ENCODE measurements at places on chromosomes 3 and 15.

- no peak for DNase-seq
These were observed 12.5 kb upstream of the ISL2 start for GRCh38 chr15:76324066-76324465.

- DNase-seq, result no peak
These were observed 80.7 kb upstream of the DLG1 start for GRCh38 chr3:197378985-197379718.

DNA sequence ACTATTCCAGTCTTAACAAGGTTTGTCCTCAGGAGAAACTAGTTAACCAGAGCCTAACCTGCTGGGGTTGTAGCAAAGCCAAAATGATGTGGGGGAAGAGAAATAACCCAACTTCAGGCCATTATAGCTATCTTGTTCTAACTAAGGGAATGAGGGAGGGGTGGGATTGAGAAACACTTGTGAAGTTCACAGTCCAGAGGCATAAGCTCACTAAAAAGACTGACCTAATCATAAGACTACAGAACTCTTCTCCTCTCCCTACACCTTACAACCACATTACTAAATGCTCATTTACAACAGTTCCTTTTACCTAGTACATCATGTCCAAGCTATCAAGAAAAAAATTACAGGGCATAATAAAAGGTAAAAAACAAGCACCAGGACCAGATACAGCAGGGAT is 52.8 kb downstream of the UBE3A start:
- no peak for DNase-seq

DNA sequence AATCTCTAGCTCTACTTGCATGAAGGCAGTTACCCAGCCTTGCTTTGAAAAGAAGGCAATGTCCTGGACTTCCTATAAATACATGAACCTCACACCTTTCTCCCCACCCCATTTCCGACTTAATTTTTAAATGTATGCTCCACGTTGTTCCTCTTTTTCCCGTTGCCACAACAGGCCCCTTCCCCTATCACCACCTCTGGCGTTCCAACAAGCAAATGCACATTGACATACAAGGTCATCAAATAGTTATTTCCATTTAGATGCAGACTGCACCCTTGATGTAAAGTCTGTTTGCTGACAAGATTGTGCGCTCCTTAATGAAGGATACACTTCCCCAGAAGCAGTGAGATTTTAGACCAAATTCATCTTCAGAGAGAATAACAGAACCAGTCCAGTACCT is 260.7 kb upstream of the UMPS start:
- no peak for DNase-seq

GRCh38 chr3:34146596-34146995 is 348.2 kb downstream of the PDCD6IP start:
- no peak for DNase-seq

GRCh38 chr3:195113048-195113447 is 157.9 kb downstream of the XXYLT1 start:
- no peak for DNase-seq

DNA sequence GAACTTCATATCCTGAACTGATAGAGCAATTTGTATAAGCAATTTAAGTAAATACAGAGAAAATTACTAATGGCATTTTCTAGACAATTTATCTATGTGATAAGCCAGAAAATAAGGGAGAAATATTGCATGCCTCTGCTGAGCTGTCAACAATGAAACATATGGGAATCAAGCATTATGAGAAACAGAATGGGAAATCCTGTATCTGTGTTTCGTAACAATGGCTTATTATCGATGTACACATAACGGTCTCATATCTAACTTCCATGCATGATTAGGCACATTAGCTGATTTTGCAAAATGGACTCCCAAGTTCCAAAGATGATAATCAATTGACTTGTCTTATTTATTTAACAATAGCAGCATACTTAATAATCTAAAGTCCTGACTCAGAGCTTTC is 30.4 kb upstream of the KCNMB2 start:
- DNase-seq, result no peak

GRCh38 chr3:134517791-134518190 is 31.9 kb downstream of the CEP63 start:
- DNase-seq, result no peak

GRCh38 chr3:177317247-177317646 is 120.0 kb upstream of the TBL1XR1 start:
- no peak for DNase-seq

GRCh38 chr15:36401586-36401966 is 177.8 kb upstream of the CDIN1 start:
- DNase-seq, result peak; percentile 14

- no peak for DNase-seq
These were observed 28.2 kb upstream of the IL12A start for GRCh38 chr3:159960188-159961148.
